Ureter (tissue), 1 donor: ENCODE measurements at places on chromosomes 5 and 9. TPM values are rescaled to one million over a fixed set of nuclear protein-coding genes. Genes with fewer than 3 reads are reported as not detected.

GRCh38 chr5:178460598-178460997 is 129.6 kb downstream of the COL23A1 start:
- DNase-seq = no peak

- no peak for DNase-seq
These were observed 18.3 kb upstream of the MSANTD3 start for GRCh38 chr9:100408546-100409175.

DNA sequence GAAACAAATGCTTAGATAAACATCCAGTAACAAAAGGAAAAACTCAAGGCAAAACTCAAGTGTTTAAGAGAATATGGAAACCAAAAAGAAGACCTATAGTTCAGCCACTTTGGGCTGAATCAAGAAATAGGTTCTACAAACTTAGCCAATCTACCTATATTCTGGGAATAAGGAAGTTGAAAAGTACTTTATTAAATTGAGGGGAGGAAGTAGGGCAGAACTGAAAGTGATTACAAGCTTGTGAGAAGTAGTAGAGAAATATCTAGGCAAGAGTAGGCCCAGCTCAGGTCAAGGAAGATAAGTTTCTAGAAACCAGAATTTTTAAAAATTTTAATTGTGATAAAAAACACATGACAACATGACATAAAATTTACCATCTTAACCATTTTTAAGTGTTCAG is 384.8 kb upstream of the PCSK5 start:
- no peak for DNase-seq

- no peak for DNase-seq
These were observed at the start of gene ADAMTSL2 for GRCh38 chr9:133534346-133535291. TSS of gene ADAMTSL2 (plus strand) at chr9:133534704. CDS start at chr9:133536713, 2,009 bp downstream.

DNA sequence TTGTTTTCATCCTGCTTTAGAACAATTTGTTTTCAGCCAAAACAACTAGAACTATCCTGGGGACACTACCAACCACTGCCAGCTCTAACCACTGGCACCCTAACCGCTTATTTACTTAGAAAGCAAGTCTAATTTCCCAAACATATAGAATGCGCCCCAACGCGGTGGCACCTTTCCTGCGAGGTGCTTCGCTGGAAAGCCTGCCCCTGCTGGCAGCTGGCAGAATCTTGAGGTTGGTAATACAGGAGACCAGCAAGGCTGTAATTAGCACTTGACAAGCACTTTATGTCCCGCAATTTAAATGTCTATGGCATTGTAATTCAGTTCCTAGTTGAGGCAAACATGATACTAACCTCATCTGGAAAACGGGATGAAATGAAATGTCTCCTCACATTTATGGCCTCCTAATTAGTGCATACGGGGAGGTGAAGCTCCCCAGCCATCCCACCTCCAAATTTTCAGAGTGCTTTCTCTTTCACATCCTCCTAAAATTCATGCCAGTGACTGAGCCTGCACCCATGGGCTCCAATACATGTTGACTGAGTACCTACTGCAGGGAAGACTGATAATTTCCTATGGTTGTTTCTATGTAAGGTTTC is 30.4 kb downstream of the GABBR2 start:
- no peak for DNase-seq

DNA sequence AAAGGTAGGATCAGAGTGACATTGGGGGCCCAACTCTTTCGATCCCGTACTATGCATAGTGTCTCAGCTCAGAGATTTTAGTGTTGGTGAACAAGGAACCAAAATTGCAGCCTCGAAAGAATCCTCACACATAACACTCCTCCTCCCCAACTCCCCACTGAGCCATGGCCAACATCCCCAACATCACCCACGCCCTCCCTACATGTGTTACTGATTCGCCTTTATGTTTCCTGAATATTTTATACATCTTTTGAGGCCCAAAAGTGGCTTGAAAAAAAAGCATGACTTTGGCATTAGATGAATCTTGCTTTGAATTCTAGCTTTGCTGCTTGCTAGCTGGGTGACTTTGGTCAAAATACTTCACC is 45.2 kb downstream of the PLAC8L1 start:
- DNase-seq = no peak

C5orf58 gene
- total RNA-seq = not detected

DNA sequence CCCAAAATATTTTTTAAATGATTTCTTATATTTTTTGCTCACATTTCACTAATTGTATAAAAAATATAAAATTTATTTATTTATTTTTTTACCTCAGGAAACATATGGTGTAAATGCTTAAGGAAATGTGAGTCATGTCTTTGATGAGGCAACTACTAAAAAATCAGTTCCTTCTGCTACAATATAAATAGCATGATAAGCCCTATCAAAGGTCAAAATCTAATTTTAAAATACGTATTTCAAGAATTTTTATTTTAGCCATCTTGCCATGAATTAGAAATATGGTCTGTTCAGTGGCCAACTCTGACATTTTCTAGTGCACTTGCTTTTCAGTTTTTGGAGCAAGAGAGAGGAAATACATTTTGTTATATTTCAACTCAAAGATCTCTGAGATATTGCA is 50.5 kb downstream of the PDE4D start:
- no peak for DNase-seq

GRCh38 chr5:38878391-38879077 is 32.7 kb downstream of the OSMR start:
- no peak for DNase-seq

ZNF474 gene
- total RNA-seq = 0.26 TPM
